ENCODE measurements at places on chromosomes 3 and 15.

DNA sequence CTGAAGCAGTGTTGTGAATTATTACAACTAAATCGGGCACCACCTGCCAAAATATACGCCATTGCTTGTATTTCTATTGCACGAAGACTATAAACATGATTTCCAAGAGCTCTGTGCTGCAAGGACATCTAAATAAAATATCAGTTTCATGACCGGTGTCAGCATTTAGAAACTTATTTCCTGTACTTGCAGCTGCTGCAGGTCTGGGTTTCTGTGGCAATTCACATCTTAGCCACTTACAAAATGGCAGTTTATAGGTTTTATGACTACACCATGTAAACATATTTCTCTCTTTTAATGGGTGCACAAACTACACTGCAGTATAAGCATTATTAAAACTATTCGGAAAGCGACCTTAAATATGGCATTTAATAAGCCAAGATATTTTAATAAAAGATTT is 359.4 kb downstream of the VPS13C start:
- DNase-seq = no peak

DNA sequence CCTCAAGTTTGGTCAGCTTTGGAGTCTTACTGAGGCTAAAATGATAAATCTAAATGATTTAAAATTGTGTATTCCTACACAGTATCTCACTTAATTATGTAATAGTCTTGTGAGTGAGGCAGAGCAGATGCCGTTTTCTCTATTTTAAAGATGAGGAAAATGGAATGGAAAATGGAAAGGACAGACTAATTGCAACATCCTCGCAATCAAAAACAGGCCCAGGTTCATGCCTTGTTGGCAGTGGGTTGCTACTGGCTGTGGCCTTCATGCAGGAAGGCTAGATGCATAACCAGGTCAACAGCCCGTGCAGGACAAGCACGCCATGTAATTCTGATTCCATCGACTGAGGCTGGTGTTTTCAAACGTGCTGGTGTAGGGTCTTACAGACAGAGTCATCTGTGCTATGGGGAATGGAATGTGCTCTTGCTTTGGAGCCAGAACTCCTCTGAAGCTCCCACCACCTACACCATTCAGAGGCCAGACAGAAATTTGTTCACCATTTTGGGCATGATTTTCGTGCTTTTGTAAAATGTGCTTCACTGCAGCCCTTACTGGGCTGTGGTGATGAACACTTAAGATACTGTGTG is 37.9 kb downstream of the MLH1 start:
- no peak for DNase-seq

GRCh38 chr3:10106919-10107318 is 1.1 kb downstream of the FANCD2OS start:
- DNase-seq = no peak

GRCh38 chr15:70532531-70533186 is 230.7 kb downstream of the UACA start:
- DNase-seq = no peak

DNA sequence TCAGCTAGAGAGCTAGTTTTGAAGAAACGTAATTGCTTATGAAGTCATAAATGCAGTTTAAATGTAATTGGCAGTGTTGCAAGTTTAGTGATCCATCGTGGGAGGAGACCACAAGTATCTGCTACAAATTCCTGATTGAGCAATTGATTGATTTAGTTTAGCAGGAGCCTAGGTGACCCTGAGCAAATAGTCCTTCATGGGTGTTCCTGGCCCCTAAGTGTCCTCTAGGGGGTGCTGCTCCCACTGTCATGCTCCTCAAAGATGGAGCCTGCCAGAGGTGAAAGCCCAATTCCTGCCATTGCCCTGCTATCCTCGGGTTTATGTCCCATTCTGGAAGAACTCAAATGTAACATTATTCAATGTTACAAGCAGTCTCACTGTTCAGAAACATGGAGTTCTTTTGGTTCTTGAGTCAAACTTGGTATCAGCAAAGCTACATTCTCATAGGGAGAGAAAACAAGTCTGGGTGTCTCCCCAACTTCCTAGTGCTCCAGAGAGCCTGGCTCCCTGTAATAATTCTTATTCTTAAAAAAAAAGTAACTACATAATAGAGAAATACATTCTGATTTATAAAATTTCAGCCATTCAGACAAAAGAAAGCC is 29.8 kb upstream of the SENP5 start:
- peak; percentile 20 for DNase-seq

All from AG09309 (cell line).